Naive thymus-derived CD8-positive, alpha-beta T cell (primary cell): ENCODE measurements at places on chromosomes 3 and 15.

DNA sequence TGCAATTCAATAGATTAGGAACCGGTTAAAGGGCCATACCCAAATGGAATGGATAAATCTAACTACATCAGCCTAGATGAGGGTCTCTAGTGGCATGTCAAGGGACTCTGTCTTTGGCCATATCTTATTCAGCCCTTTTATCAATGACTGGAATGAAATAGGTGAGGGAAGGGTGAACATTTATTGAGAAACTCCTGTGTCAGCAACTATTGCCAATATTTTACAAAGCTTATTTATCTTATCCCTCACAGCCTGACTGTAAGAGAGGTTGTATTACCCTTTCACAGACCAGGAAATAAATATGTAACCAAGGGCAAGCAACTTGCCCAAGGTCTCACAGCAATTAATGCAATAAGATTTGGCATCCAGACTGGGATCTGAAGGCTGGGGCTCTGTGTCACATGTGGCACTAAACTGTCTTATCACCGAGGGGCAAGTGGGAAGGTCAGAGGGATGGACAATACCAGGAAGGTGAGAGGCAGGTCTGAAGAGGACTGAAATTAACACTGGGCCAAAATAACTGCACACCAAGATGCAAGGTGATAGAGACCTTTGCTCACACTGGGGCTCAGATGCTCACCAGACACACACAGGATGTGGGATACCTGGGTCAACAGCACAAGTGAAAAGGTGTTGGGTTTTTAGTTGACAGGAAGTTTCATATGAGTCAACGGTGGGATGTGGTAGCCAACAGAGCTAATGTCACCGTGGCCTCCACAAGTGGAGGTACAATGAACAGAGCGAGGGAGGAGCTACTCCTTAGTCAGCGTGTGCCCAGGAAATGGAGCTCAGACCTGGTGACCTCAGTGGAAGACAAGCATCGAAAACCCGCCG is 261.3 kb downstream of the RPLP1 start:
- H3K27me3 ChIP-seq, result no peaks in the 10 kb centered on the region
- peak; percentile 83 for DNase-seq
- no peaks in the 10 kb centered on the region for H3K36me3 ChIP-seq
- peaks cover 28% of the 10 kb centered on the region for H3K4me1 ChIP-seq
- H3K4me3 ChIP-seq, result peak overlapping the region; percentile 68

GRCh38 chr3:20043396-20043795 is 3.1 kb downstream of the KAT2B start:
- peaks cover 77% of the 10 kb centered on the region for H3K4me1 ChIP-seq
- peak overlapping the region; percentile 96 for H3K27ac ChIP-seq
- peak; percentile 79 for DNase-seq
- no peaks in the 10 kb centered on the region for H3K27me3 ChIP-seq
- H3K4me3 ChIP-seq, result peak overlapping the region; percentile 97

- H3K27me3 ChIP-seq, result no peaks in the 10 kb centered on the region
- peak overlapping the region; percentile 98 for H3K4me3 ChIP-seq
- H3K4me1 ChIP-seq, result peaks cover 53% of the 10 kb centered on the region
- peak overlapping the region; percentile 99 for H3K27ac ChIP-seq
- no peak for DNase-seq
- H3K36me3 ChIP-seq, result peaks cover 17% of the 10 kb centered on the region
These were observed 1.6 kb downstream of the TRA2B start for GRCh38 chr3:185936273-185936629.

GRCh38 chr3:145383416-145383815 is 777.6 kb downstream of the PLOD2 start:
- H3K27ac ChIP-seq, result no peak overlapping the region
- no peaks in the 10 kb centered on the region for H3K36me3 ChIP-seq
- H3K27me3 ChIP-seq, result no peaks in the 10 kb centered on the region
- no peak overlapping the region for H3K4me3 ChIP-seq
- H3K4me1 ChIP-seq, result no peaks in the 10 kb centered on the region

DNA sequence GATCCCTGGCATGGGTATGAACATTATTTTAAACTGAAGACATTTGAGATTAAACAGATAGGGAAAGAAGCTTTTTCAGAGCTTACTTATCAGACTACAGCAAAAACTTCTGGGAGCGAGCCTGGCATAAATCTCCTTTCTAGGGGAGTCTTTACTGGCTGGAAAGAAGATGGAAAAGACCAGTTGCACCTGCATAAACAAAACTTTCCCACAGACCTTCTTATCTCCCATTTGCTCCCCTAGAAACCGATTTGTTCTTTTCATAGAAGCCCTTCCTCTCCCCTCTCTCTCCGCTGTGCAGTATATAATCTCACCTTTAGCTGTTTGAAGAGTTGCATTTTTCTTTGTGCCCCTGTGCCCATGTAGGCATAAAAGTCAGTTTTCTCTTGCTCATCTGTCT is 93.2 kb downstream of the CHRNA7 start:
- DNase-seq, result no peak
- H3K36me3 ChIP-seq, result no peaks in the 10 kb centered on the region
- no peaks in the 10 kb centered on the region for H3K4me1 ChIP-seq

DNA sequence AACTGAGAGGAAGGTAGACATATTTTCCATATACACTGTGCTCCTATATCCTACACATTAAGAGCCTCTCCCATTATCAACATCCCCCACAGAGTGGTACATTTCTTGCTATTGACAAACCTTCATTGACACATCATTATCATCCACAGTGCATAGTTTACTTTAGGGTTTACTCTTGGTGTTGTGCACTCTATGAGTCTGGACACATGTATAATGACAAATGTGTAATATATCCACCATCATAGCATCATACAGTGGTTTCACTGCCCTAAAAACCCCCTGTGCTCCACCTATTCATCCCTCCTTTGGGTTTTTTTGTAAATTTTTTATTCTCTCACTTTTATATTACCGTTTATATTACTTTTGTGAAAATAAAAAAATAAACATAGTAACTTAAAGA is 22.2 kb upstream of the CLDN18 start:
- H3K4me3 ChIP-seq, result no peak overlapping the region
- no peaks in the 10 kb centered on the region for H3K36me3 ChIP-seq
- no peak overlapping the region for H3K27ac ChIP-seq
- no peaks in the 10 kb centered on the region for H3K4me1 ChIP-seq
